ENCODE measurements at places on chromosomes 7 and 10. TPM values are rescaled to one million over a fixed set of nuclear protein-coding genes. Genes with fewer than 3 reads are reported as not detected.

Gene NEBL
- 0.21 TPM for total RNA-seq

Gene AGBL3
- total RNA-seq: 2.8 TPM

Gene LRGUK
- total RNA-seq: not detected

DNA sequence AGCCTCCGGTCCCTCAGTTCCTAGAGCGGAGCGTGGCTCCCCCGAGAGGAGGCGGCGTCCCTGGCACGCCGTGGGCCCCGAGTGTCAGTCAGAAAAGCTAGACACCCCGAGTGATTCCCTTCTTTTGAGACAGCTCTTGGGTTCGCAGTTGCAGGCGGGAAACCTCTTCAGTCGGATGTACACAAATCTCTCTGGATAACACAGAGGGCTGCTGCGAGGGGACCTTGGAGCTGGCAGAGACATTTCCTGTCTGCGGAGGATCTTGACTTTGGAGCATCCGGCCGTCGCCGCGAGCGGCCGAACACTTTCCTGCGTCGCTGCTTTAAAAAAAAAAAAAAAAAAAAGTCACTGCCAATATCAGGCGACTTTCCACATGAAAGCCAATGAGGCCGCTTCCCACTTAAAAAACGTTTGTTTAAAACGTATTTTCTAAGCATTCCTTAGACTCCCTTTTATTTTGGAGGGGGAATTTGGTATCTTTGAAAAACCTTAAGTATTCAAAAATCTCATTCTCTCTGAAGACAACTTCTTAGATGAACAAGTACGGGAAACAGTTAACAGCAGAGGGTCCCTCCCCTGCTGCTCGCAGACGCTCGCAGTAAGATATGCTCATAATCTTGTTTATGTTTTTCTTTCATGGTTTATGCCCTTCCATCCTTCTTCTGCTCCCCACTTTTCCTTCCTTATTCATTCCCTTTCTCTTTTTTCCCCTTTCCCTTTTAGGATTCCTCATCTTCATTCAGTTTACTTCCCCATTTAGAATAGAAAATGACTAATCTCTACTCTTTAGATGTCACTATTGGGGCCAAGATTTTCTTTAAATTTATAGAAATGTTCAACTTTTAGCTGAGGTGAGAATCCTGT is 10.0 kb downstream of the HHEX start:
- no peaks in the 10 kb centered on the region for H3K36me3 ChIP-seq
- H3K4me3 ChIP-seq: peak overlapping the region; percentile 66
- no peaks in the 10 kb centered on the region for H3K27me3 ChIP-seq
- H3K4me1 ChIP-seq: peaks cover 4% of the 10 kb centered on the region

DNA sequence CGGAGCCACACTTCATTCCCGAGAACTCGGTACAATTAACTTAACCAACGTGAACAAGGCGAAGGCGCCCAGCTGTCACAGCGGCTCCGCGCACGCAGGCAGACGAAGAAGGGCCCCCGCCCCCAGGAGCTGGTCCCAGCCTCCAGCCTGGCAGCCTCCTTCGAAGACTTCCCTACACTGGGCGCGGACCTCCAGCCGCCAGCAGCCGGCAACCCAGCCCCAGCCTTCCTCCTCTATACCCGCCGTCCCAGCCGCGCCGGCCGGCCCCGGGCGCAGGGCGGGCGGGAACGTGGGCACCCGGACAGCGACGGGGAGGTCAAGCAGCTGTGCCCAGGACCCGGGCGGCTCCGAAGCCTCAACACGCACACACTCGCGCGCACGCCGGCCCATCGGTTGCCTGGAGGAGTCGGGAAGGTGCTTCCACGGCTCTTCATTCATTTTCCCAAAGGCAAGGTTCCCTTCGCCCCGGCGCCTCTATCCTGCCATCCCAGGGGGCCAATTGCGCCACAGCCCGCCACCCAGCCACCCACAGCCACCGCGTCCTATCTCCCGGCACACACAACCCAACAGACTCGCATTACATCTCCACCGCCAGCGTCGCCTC is 1.6 kb downstream of the CHST15 start:
- H3K27me3 ChIP-seq: no peaks in the 10 kb centered on the region
- H3K36me3 ChIP-seq: no peaks in the 10 kb centered on the region
- peak overlapping the region; percentile 73 for H3K4me3 ChIP-seq

- no peaks in the 10 kb centered on the region for H3K4me1 ChIP-seq
- H3K4me3 ChIP-seq: no peak overlapping the region
- no peak for DNase-seq
- H3K27ac ChIP-seq: no peak overlapping the region
These were observed 36.4 kb upstream of the ASL start for GRCh38 chr7:66039094-66039670.

- H3K4me1 ChIP-seq: no peaks in the 10 kb centered on the region
- no peaks in the 10 kb centered on the region for H3K36me3 ChIP-seq
- no peak overlapping the region for H3K27ac ChIP-seq
- DNase-seq: no peak
- no peaks in the 10 kb centered on the region for H3K27me3 ChIP-seq
- H3K4me3 ChIP-seq: no peak overlapping the region
These were observed 62.2 kb downstream of the SAMD9 start for GRCh38 chr7:93055543-93056107.

GRCh38 chr10:79038104-79038840 is 30.5 kb upstream of the ZMIZ1 start:
- DNase-seq: no peak
- no peak overlapping the region for H3K4me3 ChIP-seq
- H3K4me1 ChIP-seq: no peaks in the 10 kb centered on the region
- no peak overlapping the region for H3K27ac ChIP-seq
- H3K27me3 ChIP-seq: no peaks in the 10 kb centered on the region

DNA sequence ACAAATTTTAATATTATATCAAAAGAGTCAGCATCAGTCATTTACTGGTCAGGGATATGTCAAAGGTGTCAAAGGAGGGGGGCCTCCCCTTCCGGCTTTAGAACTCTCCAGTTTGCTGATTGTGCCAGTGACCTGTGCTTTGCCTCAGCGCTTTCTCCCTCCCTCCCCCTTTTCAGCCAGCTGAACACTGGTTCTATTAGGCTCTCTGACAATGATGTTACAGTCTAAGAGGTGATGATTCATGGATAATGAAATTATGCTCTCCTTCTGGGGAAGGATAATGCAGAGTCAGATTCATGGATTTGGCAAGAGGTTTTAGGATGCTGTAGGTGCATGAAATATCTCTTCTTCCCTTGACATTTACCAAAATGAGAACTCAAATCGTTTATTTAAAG is 6.1 kb downstream of the LRRTM3 start:
- no peaks in the 10 kb centered on the region for H3K36me3 ChIP-seq
- no peaks in the 10 kb centered on the region for H3K27me3 ChIP-seq
- H3K27ac ChIP-seq: no peak overlapping the region
- no peak overlapping the region for H3K4me3 ChIP-seq
- no peak for DNase-seq
- H3K4me1 ChIP-seq: no peaks in the 10 kb centered on the region

DNA sequence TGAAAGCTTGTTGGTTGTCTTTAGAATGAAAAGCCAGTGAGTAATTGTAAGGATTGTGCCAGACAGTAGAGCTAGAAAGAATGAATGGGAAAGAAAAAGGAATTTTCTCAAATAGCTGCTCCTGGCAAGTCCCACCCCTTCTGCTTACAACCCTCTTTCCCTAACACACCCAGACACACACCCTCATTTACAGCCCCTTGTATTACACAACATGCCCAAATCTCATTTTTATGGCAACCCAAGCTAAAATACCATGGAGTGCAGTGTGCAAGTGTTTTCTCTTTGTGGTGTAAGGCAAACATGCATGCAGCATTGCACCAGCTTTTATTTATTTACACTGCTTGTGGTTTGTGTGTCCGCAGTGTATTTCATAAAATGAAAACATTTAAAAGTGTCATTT is 1.5 kb downstream of the PRKAR2B start:
- no peak overlapping the region for H3K27ac ChIP-seq
- peaks cover 7% of the 10 kb centered on the region for H3K4me1 ChIP-seq
- peak overlapping the region; percentile 74 for H3K4me3 ChIP-seq
- no peaks in the 10 kb centered on the region for H3K36me3 ChIP-seq
- DNase-seq: no peak

GRCh38 chr10:121694327-121694965 is 96.2 kb upstream of the FGFR2 start:
- H3K4me1 ChIP-seq: no peaks in the 10 kb centered on the region
- no peaks in the 10 kb centered on the region for H3K27me3 ChIP-seq
- H3K4me3 ChIP-seq: no peak overlapping the region

Gene CSGALNACT2
- total RNA-seq: 19.7 TPM

DNA sequence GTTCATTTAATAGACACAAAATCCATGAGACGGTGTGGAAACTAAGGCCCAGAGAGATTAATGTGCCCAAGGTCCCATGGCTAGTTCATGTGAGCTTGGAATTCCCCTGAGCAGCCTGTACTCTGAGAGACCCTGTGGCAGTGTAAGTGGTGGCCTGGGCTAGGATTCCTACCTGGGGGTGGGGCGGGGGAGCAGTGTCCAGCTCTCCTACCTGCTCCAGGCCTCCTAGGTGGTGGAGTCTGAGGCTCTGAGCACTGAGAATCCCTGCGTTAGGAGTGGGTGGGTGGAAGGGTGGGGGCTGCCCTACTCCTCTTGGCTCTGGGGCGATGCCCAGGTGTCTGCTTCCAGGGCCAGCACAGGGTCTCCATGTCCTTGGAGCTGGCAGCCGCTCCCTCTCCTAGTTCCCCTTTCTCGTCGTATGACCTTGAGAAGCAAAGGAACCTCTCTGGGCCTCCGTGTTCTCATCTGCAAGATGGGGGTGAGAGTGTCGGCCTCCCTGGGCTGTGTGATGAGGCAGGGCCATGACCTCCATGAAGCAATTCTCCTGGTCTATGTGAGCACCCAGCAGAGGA is 2.5 kb downstream of the SNCG start:
- H3K27me3 ChIP-seq: no peaks in the 10 kb centered on the region
- H3K27ac ChIP-seq: no peak overlapping the region
- H3K4me3 ChIP-seq: no peak overlapping the region

GRCh38 chr10:31650010-31650409 is 278.6 kb downstream of the ARHGAP12 start:
- H3K36me3 ChIP-seq: no peaks in the 10 kb centered on the region
- H3K4me1 ChIP-seq: no peaks in the 10 kb centered on the region
- H3K4me3 ChIP-seq: peak overlapping the region; percentile 34
- peak; percentile 50 for DNase-seq

DNA sequence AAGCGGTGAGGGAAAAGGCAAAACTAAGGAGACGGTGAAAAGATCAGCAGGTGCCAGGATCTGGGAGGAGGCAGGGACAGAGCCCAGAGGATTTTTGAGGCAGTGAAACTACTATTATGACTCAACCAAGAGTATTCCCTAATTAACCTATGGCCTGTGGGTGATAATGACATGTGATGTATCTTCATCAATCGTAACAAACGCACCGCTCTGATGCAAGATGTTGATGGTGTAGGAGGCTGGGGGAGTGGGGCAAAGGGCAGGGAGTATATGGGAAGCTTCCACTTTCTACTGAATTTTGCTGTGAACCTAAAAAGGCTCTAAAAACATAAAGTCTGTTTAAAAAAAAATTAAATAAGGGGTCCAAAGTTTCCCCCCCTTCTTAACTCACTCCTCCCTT is 25.5 kb upstream of the EZH2 start:
- no peaks in the 10 kb centered on the region for H3K36me3 ChIP-seq
- no peaks in the 10 kb centered on the region for H3K4me1 ChIP-seq
- no peak overlapping the region for H3K4me3 ChIP-seq
- no peaks in the 10 kb centered on the region for H3K27me3 ChIP-seq

DNA sequence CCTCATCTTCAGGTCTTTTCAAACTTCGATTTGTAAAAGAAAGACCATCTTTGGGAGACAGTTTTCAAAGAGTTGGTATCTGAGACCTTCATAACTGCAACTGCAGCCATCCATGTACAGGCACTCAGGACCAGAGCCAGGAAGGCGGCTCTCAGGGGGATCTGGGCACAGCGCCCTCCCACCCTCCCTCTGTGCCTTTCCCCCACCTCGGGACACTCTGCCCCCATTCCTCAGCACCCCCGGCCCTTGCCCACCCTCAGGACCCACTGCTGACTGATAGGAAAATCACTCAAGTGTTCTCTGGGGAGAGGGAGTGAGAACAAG is 143.6 kb downstream of the CUBN start:
- no peaks in the 10 kb centered on the region for H3K36me3 ChIP-seq
- H3K27ac ChIP-seq: peak overlapping the region; percentile 78
- DNase-seq: no peak
- H3K4me1 ChIP-seq: peaks cover 5% of the 10 kb centered on the region

DNA sequence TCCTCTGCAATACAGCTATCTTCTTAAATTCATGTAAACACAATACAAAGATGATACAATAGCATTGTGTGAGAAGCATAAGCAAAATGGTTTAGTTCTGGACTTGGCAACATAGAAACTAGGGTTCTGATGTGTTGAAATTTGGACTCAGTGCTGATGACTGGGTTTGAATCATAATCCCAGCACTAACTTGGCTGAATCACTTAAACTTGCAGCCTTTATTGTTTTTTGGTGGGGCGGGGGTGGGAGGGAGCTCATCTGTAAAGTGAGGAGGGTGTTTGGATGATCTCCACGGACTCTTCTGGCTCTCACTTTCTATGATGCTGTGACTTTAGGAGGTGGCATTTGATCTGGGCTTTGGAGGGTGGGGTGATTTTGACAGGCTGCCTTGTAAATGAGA is 158.2 kb downstream of the WNT2 start:
- H3K27me3 ChIP-seq: no peaks in the 10 kb centered on the region
- no peak for DNase-seq
- peaks cover 1% of the 10 kb centered on the region for H3K4me1 ChIP-seq
- H3K4me3 ChIP-seq: no peak overlapping the region

GRCh38 chr10:50585921-50586739 is 37.6 kb downstream of the SGMS1 start:
- H3K4me1 ChIP-seq: no peaks in the 10 kb centered on the region
- no peaks in the 10 kb centered on the region for H3K36me3 ChIP-seq
- DNase-seq: no peak

Gene ABCB4
- not detected for total RNA-seq

DNA sequence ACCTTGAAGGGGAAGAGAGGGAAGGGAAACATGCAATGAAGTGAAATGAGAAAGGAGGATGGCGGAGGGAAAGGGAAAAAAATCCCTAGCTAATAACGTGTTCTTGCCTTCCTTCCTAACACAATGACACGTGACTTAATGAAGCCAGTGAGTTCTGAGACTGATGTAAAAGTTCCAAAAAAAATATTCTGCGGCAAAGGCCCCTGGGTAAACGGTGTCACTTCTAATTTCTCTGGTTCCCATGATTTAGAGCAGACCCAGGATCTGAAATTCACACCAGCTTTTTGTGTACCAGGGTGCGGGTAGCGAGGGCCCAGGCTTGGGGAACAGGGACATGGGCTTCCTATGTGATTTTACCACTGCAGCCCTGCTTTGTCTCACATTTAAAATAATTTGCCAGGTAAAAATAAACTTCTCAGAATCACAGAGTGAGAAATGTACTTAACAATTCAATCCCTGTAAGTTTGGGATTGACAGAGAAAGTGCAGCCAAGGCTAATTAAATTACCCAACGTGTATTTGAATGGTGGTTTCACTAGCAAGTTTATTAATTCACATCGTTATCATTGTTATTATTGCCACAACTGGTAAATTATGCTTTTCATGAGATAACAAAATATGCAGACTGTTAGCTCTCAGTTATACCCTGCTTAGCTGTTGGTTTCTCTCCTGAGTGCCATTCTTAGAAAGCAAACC is 182.4 kb downstream of the SEM1 start:
- H3K36me3 ChIP-seq: no peaks in the 10 kb centered on the region
- no peak for DNase-seq
- no peak overlapping the region for H3K27ac ChIP-seq
- no peak overlapping the region for H3K4me3 ChIP-seq
- H3K27me3 ChIP-seq: no peaks in the 10 kb centered on the region
- no peaks in the 10 kb centered on the region for H3K4me1 ChIP-seq

- peaks cover 5% of the 10 kb centered on the region for H3K4me1 ChIP-seq
- H3K4me3 ChIP-seq: no peak overlapping the region
- H3K27me3 ChIP-seq: no peaks in the 10 kb centered on the region
- no peak overlapping the region for H3K27ac ChIP-seq
These were observed 83.9 kb downstream of the JAZF1 start for GRCh38 chr7:28096713-28097112.

GRCh38 chr10:122271076-122271475 is at the start of gene BTBD16:
Gene BTBD16, plus strand, starts transcription at chr10:122271296. Its CDS starts 3,786 bp downstream, at chr10:122275082.
- no peak for DNase-seq
- no peak within 1 kb of the TSS for H3K4me3 ChIP-seq
- no peak within 1 kb of the TSS for H3K27ac ChIP-seq
- no peaks in the 10 kb centered on the region for H3K27me3 ChIP-seq

All from ascending aorta (tissue), 2 donors.